Fibroblast of villous mesenchyme (primary cell): ENCODE measurements at places on chromosomes 2 and 18. TPM values are rescaled to one million over a fixed set of nuclear protein-coding genes. Genes with fewer than 3 reads are reported as not detected.
A peak's percentile ranks its signal among the peaks of the same experiment; 100 is the strongest.

GRCh38 chr2:190090148-190090547 is 27.6 kb upstream of the MSTN start:
- DNase-seq, result no peak

CCDC68 gene
- total RNA-seq, result 3.5 and 9.1 TPM in 2 replicates

TMSB10 gene
- 3,561 and 6,804 TPM in 2 replicates for total RNA-seq

CHST9 gene
- not detected in 2 replicates for total RNA-seq

- DNase-seq, result no peak
These were observed 240.7 kb downstream of the LPIN1 start for GRCh38 chr2:11987151-11987550.

DNA sequence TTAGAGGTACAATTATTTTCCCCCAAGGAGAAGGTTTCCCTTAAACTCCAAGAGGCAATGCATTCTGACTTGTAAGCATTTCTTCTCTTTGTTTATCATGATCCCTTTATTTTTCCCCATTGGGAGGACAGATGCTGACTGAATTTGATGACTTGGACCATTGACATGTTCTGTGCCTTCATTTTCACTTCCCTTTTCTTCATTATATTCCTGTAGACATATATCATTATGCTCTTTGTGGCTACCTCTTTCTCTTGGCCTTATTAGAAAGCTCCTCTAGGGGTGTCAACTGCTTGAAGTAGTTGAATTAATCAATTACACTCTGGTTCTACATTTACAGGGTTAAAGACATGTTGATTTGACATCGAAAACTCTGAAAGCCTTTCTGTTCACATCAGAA is 330.0 kb upstream of the DCC start:
- no peak for DNase-seq

GRCh38 chr2:231244382-231245248 is 46.2 kb downstream of the ARMC9 start:
- DNase-seq, result no peak

- no peak for DNase-seq
These were observed 558.8 kb upstream of the PIK3C3 start for GRCh38 chr18:41396211-41396610.

GRCh38 chr2:11644293-11644692 is 25.7 kb downstream of the NTSR2 start:
- DNase-seq, result no peak

NABP1 gene
- total RNA-seq, result 66.7 and 308 TPM in 2 replicates

- DNase-seq, result no peak
These were observed 100.4 kb downstream of the EN1 start for GRCh38 chr2:118747066-118747465.

C2orf66 gene
- under 0.01 TPM in 1 of 2 replicates, not detected in the other for total RNA-seq

POMC gene
- total RNA-seq, result 0.32 TPM in 1 of 2 replicates, not detected in the other

DNA sequence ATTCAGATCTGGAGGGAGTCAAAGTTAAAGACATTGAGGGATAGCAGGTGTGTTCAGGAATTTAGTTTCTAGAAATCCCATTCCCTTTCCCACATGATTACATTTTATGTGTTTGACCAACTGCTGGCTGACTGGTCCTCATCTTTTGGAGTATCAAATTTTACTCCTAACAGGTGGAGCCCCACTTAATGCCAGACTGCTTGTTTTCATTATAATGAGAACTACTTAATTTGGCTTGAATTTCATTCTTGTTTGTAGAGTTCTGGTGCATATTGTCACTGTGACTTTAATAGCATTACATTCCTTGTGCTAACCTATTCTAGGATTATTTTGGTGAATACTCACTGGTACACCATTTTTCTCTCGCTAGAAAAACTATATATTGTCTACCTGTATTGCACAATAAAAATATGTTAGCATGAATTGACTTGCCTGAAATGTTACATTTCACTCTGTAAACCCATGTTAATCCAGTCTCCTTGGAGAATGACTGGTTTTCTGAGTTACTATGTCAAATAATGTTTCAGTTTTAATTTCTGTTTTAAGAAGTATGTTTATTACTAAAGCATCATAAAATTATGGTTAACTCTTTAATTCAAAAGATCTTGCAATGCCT is 98.2 kb downstream of the TANC1 start:
- no peak for DNase-seq

DNA sequence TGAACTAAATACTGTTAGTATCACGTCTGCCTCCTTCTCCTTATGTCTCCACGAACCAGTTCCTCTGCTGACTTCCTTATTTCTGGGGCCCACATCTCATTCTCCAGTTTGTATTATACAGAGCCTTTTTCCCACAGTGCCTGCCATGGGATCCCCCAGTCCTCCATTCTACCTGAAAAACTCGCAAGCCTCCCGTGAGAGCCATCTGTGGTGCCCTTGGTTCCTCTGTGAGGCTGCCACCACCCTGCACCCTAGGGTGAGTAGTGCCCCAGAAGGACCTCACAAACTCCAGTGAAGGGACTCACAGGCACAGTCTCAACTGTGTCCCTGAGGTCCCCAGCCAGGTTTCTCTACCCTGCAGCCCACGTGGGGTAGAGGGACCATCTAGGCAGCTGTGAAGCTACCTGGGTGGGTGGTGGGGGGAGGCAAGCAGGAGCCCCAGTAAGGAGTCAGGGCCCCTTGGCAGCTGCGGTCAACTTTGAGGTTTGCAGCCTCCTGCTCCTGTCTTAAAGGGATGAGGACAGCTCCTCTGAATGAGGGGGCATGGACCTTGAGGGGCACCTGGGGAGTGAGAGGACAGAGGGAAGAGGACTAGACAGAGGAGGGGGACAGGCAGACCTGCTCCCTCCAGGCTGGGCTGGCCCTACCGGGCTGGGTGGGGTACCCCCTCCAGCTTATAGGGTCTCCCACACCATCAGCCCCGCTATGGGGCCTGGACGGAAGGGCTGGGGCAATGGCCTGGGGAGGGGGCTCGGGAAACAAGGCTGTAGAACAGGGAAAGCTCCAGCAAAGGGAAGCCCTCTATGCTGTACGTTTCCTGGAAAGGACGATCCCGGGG is 1.0 kb downstream of the PSTPIP2 start:
- no peak for DNase-seq

DNA sequence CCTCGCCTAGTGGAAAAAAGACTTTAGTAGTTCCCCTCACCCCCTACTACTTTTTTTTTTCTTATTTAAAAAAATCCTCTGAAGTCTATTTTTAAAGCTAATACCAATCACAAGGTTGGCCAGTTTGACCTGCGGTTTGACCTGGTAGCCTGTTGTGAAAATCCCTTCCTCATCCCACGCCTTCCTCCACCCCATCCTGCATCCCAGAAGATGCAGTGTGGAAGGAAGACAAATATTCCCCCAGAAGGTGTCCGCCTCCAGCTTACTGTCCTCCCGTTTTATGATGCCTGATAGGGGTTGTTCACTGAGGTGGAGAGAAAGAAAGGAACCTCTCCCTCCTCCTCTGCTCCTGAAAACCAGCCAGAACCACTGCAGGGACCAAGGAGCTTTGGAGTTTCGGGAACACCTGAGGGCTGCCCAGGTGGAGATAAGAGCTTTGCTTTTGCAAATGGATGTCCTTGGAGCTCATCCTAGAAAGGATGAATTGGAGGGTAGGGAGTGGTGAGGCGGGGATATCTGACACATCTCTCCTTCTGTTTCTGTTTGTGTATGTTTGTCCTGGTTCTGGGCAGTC is 909 bp downstream of the ATP6V1C2 start:
- no peak for DNase-seq

GRCh38 chr2:228876276-228876675 is 394.8 kb downstream of the PID1 start:
- DNase-seq, result peak; percentile 88

GRCh38 chr18:25662272-25662671 is 310.3 kb upstream of the ZNF521 start:
- DNase-seq, result peak; percentile 65

DNA sequence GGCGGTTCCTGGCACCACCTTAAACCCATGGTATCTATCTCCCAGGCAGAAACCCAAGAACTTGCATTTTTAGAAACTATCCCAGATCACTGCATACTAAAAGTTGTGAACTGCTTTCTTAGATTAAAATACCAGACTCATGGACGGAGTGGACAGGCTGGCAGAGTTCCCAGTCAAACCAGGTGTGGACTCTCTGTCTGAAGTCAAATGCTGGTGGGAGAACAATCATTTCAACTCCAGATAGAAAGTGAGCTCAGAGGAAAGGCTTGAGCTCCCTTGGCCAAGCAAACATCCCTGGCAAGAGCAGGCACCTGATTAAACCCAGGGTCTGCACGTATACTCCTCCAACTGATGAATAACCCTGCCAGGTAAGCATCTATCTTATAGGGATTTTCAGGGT is 19.5 kb downstream of the NXPH2 start:
- no peak for DNase-seq

- no peak for DNase-seq
These were observed 29.0 kb upstream of the GIGYF2 start for GRCh38 chr2:232667989-232668583.

ALPG gene
- not detected in 2 replicates for total RNA-seq

GRCh38 chr18:76903386-76903785 is 81.0 kb downstream of the ZNF236 start:
- DNase-seq, result no peak

DNA sequence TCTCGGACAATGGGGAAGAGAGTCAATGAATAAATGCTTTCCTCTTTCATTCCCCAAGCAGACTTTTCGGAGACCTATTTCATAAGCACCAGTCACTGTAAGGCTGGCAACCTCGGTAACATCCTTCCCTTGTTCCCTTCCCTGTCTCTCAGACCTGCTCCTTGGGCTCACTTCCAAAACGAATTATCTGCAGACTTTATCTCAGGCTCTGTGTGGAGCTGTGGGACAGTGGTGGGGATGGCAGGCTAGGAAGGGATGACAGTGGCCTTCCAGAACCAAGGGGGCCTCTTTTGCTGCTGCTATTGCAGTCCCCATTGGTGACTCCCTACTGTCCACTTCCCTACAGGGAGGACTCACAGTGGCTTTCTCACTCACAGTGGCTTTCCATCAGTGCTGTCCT is 185.6 kb upstream of the MEX3C start:
- DNase-seq, result no peak

DNA sequence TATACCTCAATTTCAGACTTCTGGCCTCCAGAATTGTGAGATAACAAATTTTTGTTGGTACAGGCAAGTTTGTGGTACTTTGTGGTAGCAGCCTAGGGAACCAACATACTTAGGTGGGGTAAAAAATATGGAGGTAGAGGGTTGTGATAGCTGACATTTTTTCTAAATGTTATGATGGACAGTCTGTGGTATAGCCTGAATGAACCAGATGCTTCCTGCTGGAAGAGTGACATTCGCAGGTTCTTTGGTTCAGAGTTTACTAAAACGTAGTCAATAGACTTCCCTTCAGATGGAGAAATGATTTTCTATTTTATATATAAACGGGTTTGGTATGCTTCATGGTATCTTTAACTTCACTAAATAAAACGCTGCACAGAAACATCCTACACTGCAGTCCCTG is 42.8 kb downstream of the PMAIP1 start:
- DNase-seq, result no peak

KIAA2012 gene
- under 0.01 TPM in 2 replicates for total RNA-seq

CXCR1 gene
- not detected in 2 replicates for total RNA-seq

DNA sequence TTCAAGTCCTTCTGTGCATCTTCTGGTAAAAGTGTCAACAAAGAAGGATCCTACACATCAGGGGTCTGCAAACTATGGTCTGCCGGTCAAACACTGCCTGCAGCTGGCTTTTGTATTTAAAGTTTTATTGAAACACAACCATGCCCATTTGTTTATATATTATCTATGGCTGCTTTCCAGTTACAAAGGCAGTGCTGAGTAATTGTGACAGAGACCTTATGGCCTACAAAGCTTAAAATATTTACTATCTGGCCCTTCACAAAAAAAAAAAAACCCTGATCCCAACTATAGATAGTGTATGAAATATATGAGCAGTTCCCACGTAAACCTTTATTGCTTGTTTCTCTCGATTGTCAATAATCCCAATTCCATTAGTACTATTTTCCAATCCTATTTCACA is 101.4 kb downstream of the RBMS1 start:
- DNase-seq, result peak; percentile 78

DNA sequence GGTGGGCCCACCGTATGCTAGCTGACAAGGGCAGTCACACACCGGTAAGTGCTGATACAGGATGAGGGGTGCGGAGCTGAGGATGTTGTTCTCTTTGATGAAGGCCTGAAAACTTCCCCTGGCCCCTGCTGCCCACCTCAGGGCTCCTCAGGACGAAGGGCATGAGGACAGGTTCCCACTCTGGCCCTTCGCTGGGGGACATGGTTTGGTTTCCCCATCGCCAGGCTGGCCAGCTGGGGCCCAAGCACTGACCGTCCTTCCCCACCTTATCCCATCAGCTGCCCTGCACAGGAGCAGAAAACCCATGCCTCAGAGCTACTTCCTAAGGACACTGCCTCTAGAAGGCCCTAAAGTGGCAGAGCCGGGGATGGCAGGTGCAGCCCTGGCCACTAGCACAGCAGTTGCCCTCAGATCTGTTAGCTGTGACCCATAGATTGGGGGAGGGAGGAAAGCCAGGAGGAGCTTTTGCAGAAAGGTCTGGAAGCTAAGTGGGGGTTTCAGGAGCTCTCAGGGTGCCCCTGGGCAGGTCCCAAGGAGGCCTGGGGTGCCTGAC is 66.5 kb downstream of the TFCP2L1 start:
- no peak for DNase-seq

GRCh38 chr2:124755386-124755785 is 730.3 kb downstream of the CNTNAP5 start:
- DNase-seq, result peak; percentile 10

GRCh38 chr18:58674863-58675472 is 3.7 kb downstream of the MALT1 start:
- peak; percentile 63 for DNase-seq

GRCh38 chr2:23649303-23649702 is 264.3 kb downstream of the KLHL29 start:
- no peak for DNase-seq

HES6 gene
- 2.2 and 6.1 TPM in 2 replicates for total RNA-seq

GRCh38 chr18:59783138-59783537 is 85.9 kb upstream of the CCBE1 start:
- peak; percentile 59 for DNase-seq

DNA sequence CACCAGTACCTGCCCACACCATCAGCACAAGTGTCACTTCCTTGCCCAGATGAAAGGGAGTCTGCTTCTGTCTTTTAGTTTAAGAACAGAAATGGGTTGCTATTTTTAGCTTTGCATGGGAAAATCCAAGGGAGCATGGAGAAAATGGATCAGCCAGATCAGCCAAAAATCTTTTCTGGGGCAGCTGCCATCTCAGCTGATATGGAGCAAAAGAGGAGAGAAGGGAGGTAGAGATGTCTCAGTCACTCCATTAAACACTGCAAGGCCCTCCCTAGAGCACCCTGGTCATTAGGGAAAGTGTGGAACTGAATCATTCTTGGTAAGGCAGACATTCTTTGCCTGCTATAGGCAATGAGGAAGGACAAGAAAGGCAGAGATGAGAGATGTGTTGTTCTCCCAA is 79.9 kb downstream of the CTAGE1 start:
- DNase-seq, result no peak

BUB1 gene
- 18.7 and 37.1 TPM in 2 replicates for total RNA-seq
